ENCODE measurements at places on chromosomes 4 and X.
A peak's percentile ranks its signal among the peaks of the same experiment; 100 is the strongest.

DNA sequence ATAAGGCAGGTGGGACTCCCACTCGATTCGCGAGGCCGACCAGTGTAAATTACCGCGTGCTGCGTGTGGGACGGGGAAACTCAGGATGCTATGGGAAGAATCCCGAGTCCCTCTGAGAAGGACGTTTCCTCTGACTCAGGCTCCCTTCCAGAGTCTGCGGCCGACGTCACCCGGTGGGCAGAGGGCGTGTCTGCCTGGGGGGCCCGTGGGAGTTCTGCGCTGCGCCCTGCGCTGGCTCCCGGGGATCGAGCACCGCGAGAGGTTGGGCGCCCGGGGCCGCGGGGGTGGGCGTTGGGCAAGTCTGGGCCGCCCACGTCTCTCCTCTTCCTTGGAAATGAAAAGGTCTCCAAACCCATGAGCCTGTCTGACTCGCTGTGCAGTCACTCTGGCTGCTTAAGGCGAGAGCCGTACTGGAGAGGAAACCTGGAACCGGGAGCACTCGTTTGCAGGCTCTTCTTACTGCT, 568 bp downstream of the NIPAL1 start:
- DNase-seq, result peak; percentile 14

DNA sequence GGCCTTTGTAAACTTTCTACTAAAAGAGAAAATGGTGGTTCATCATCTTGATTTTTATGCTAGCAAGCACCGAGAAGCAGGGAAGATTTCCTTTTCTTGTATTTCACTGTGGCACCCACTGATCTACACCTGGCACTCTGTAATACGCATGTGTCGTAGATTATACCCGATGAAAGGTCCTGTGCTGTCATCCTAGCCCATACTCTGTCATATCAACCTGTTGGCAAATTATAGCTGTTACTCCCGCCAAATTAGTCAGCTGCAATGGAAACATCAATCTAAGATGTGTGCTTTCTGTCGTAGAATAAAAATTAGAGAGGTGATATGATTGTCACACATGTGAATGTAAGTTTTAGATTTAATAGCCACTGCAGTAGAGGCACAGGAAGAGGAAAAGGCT, 263.4 kb upstream of the PITX2 start:
- DNase-seq, result no peak

DNA sequence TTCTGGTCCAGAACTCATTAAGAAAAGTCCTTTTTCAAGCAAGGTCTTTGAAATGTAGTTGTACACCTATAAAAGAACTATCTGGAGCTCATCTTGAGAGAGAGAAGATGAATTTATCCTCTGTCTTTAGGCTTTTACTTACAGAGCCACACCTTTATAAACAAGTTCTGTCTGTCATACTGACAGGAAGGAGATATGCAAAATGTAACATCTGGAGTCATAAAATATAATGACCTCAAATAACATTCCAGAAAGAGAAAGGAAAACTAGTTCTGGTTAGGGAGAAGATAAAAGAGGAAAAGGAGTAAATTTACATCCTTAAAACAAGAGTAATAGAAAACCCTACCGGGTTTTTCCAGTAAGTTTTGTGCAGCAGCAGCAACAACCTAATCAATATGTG, 1.3 kb downstream of the INPP4B start:
- no peak for DNase-seq

- DNase-seq, result no peak
These were observed 30.4 kb upstream of the APELA start for GRCh38 chr4:164846566-164846965.

- no peak for DNase-seq
These were observed 14.0 kb upstream of the LOC101059915 start for GRCh38 chrX:71653344-71653743.

GRCh38 chrX:120136840-120137239, 21.1 kb upstream of the RHOXF1 start:
- DNase-seq, result no peak

DNA sequence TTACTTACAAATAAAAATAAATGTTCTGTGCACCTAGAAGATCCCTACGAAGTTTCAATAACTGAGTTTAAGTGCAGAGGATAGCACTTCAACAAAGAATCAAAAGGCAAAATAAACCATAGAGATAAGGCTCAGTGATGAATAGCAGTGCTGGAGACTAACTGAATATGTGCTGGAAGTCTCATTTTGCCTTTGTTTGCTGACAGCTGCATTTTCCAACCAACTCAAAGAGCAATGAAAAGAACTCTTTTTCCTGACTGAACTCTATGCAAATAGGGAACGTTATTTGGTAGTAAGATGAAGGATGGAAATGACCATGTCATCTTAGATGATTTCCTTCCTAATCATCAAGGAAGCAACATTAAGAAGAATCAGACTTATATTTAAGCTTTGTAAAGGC, 32.7 kb upstream of the ADH7 start:
- no peak for DNase-seq

- DNase-seq, result no peak
These were observed 115.7 kb downstream of the PALLD start for GRCh38 chr4:168612450-168613135.

DNA sequence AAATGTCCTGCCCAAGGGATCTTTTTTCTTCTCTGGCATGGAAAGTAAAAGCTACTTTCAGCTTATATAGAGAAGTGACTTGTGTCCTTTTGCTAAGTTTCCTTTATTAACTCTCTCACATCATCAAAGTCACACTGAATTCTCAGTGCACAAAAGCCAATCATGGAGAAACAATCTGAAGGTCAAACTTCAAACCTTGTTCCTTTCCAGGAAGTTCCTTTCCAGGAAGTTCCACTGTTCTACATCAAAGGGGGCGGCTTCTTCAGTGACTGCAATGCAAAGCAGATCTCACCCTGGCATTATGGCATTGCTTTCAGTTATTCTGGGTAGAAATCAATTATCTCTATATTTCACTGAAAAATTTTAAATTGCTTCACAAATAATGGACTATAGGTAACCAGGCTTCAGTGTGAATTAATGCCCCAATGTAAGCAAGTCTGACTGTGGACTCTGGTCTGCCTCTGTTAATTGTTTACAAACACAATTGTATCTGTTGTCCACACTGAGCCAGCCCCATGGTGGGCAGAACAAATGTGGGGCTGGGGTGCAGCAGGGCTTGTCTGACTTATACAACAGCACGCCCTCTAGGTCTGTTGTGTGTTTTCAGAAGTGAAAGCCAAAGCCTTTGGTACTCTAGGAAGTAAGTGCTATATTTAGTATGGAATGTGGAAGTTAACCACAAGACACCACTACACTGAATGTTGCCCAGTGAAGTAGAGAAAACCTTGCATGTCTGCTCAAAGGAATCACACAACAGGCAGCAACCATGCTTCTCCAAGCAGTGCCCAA, 98.8 kb downstream of the CDS1 start:
- DNase-seq, result no peak

- no peak for DNase-seq
These were observed 111.4 kb downstream of the HDAC8 start for GRCh38 chrX:72461288-72461687.

DNA sequence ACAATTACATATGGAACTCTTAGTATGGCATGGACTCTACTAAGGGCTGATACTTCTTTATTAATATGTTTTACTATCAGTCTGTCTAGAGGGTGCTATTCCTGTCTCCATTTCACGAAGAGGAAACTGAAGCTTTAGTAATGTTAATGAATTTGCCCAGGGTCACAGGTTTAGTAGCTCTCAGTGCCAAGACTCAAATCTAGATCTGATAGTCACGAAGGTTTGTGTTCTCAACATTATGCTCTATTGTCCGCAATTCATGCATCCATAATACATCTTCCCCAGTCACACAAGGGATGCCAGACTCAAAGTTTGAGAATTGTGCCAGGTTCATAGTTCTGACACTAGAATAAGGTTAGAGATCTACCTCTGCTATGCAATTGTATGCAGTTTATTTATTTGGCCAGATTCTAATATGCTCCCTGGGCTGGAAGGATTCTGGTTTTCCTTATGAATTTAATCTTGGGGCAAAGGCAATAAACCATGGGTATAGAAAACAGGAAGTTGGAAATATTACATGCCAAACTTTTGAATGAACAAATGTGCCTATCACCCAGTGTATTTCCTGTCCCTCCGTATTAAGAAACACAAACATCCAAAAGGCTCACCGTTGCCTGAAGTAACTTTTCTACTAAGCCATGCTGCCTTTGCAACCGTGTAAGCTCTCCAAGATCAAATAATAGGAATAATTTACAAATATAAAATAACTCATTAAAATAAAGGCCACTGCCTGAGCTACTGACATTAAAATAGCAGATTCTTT, 478.5 kb downstream of the INPP4B start:
- no peak for DNase-seq

- DNase-seq, result no peak
These were observed 207.9 kb downstream of the HS6ST2 start for GRCh38 chrX:132750331-132751062.

GRCh38 chrX:155055494-155055893, 15.4 kb downstream of the CMC4 start:
- DNase-seq, result no peak

GRCh38 chr4:38785901-38786402, 3.2 kb upstream of the TLR10 start:
- no peak for DNase-seq

DNA sequence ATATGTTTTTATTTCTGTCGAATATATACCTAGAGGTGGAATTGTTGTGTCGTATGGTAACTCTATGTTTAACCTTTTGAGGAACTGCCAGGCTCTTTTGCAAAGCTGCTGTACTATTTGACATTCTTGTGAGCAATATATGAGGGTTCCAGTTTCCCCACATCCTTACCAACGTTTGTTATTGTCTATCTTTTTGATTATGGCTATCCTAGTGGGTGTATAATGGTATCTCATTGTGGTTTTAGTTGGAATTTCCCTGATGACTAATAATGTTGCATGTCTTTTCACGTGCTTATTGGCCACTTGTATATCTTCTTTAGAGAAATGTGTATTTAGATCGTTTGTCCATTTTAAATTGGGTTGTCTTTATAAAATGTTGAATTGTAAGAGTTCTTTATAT, 24.5 kb downstream of the REPS2 start:
- DNase-seq, result no peak

- no peak for DNase-seq
These were observed 896.1 kb upstream of the LCORL start for GRCh38 chr4:18917689-18918088.

DNA sequence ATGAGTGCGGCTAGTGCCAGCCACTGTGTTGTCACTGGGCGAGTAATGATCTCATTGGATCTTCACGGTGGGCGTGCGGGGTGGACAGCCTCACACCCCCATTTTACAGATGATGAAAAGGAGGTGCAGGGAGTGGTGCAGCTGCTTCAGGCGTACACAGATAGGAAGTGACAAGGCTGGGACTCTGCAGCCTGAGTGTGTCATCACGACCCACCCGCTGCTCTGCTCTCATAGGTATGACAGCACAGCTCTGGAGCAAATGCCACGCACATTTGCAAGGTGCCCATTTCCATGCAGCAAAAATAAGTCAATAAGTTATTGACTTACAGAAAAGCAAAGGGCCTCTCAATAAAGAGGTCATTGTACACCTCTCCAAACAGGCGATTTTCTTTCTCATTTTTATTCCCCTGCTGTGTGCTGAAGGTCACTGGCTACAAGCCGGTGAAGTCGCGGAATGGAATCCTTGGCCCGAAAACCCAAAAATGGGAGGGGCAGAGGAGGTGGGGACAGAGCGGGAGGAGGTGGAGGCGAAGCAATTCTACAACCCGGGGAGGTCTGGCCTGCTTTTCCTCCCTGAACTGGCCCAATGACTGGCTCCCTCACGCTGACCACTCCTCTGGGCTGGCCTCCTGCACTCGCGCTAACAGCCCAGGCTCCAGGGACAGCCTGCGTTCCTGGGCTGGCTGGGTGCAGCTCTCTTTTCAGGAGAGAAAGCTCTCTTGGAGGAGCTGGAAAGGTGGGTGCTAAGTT, at the start of gene SOD3:
TSS of gene SOD3 (plus strand) at position 658 of the 750 bp plus-strand sequence. CDS start 3,949 bp downstream, outside the sequence.
- DNase-seq, result no peak

GRCh38 chr4:152850377-152850776, 70.6 kb downstream of the ARFIP1 start:
- DNase-seq, result no peak

GRCh38 chr4:137823007-137823406, 290.7 kb upstream of the PCDH18 start:
- no peak for DNase-seq

- DNase-seq, result no peak
These were observed 8.8 kb downstream of the ADRA2C start for GRCh38 chr4:3775005-3775404.

- DNase-seq, result no peak
These were observed 58.6 kb upstream of the PAGE1 start for GRCh38 chrX:49754233-49754857.
